ENCODE measurements at places on chromosomes 16 and 17.

DNA sequence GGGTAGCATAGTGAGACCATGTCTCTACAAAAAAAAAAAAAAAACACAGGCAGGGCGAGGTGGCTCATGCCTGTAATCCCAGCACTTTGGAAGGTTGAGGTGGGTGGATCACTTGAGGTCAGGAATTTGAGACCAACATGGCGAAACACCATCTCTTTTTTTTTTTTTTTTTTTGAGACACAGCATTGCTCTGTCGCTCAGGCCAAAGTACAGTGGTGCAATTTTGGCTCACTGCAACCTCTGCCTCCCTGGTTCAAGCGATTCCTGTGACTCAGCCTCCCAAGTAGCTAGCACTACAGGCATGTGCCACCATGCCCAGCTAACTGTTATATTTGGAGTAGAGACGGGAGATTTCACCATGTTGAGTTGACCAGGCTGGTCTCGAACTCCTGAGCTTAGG is 5.1 kb downstream of the RAMP2 start:
- DNase-seq = no peak

GRCh38 chr17:30212750-30213149 is 22.7 kb downstream of the SLC6A4 start:
- DNase-seq = no peak

GRCh38 chr16:25192096-25192495 is 24.7 kb upstream of the AQP8 start:
- no peak for DNase-seq

DNA sequence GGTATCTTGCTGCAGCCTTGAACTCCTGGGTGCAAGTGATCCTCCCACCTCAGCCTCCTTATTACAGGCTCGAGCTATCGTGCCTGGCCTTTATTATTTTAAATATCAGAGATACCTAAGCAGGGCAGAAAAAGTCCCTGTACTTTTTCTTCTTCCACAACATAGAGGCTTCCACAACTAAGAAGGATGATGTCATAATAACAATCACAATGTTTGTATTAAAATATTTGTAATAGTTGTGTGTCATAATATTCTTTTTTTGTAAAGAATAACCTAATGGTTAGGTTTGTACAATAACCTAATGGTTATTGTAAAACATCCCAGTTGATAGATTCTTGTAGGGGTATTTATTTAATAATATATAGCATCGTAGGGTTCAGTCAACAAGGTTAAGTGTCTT is 26.7 kb upstream of the DUSP14 start:
- DNase-seq = no peak

- no peak for DNase-seq
These were observed 6.5 kb upstream of the RBFOX3 start for GRCh38 chr17:79617304-79617703.

DNA sequence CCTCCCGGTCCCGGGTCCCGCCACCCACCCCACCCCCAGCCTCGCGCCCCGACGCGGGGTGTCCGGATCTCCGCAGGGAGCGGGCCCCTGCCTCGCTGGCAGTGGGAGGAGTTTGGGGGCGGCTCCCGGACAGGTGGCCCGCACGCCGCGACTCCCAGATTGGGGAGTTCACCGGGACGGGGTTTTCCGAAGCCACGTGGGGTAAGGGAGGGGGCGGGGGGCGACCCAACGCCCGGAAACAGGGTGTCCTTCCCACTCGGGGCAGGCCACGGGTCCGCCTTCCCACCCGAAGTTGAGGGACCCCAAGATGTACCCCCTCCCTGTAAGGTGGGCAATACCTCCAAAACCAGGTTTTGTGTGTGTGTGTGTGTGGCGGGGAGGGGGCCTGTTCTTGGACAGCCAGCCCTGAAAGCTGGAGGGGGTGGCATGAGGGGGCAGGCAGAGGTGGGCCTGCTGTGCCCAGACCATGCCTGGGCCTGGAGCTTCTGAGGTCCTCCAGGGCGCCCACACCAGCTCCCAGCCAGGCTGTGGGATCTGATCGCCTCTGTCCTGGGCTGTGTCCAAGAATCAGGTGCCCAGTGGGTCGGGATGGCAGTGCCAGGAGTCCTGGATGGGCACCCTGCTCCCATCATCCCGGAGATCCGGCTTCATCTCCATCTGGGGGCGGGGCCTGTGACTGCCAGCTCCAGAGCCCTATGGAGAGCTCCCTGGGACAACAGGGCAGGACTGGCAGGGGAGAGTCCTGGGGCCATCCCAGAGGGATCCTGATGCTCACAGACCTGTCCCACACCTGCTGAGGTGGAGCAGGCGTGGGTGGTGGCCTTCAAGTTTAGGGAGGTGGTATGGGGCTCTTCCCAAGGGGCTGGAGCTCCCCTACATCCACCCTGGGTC is 767 bp downstream of the SYNGR2 start:
- peak; percentile 65 for DNase-seq

- DNase-seq = no peak
These were observed 146.0 kb downstream of the FTO start for GRCh38 chr16:53849994-53850393.

DNA sequence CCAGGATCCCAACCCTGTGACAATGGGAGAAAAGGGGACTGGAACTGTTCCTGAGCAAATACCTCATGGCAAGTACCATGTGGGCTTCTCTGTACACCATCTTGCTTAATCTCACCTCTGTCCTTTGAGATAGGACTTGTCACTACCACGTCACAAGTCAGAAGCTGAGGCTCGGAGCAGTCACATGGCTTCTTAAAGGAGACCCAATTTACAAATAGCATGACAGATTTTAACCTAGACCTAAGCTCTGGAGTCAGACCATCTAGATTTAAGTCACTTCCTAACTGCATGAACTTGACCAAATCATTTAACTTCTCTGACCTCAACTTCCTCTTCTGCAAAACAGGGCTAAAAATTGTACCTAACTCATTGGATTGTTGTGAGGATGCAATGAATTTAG is 36.0 kb upstream of the CCL1 start:
- DNase-seq = no peak

DNA sequence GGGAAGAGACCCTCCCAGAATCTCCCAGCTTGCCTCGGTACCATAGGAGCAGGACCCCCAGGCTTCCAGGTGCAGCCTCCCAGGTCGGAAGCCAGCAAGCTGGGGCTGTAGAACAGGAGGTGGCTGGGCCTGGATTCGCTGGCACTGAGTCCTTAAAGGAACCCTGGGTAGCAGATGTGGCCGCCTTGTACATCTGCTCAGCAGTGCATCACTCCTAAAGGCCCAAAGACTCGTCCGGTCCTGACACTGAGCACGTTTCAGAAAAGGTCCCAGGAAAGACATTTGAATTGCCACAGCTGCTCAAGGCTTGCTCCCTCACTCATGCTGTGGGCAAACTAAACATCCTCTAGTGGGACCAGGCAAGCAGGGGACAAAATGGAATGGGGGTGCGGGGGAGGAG is 172.8 kb downstream of the RAB11FIP4 start:
- DNase-seq = no peak

DNA sequence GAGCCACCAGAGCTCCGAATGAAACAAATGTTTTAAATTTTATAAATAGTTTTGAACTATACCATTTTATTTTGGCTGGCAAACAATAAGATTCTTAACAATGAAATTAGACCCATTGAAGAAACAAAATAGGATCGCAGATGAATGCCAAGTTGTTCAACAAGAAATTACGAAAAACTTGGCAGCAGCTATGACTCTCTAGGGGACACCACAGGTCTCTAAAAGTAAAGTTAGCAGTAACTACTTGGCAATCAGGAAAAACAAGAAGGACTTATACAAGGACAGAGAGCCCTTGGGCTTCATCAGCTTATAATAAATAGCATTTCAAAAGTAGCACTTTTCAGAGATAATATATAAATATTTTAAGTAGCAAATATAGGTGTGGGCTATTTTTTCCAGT is 603.8 kb upstream of the PSMD7 start:
- DNase-seq = no peak

GRCh38 chr16:55861288-55861687 is 13.9 kb downstream of the CES5A start:
- DNase-seq = no peak

DNA sequence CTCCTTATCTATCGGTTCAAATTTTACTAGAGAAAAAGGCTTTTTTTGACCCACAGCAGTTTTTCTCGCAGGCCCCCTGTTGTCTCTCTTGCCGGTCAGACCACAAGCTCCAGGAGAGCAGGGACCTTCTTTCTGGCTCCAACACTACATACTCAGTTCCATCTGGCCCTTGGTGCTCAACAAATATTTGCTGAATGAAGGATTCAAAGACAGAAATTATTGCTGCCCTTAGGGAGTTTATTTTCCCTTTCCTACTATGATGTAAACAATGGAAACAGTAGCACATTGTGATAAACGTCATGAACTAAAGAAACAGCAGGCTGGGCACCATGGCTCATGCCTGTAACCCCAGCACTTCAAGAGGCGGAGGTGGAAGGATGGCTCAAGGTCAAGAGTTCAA is 59.0 kb upstream of the ATP2A3 start:
- no peak for DNase-seq

GRCh38 chr16:84449156-84450140 is 55.0 kb downstream of the MEAK7 start:
- DNase-seq = peak; percentile 97

- DNase-seq = no peak
These were observed 4.6 kb upstream of the ATP2A1 start for GRCh38 chr16:28873543-28874201.

DNA sequence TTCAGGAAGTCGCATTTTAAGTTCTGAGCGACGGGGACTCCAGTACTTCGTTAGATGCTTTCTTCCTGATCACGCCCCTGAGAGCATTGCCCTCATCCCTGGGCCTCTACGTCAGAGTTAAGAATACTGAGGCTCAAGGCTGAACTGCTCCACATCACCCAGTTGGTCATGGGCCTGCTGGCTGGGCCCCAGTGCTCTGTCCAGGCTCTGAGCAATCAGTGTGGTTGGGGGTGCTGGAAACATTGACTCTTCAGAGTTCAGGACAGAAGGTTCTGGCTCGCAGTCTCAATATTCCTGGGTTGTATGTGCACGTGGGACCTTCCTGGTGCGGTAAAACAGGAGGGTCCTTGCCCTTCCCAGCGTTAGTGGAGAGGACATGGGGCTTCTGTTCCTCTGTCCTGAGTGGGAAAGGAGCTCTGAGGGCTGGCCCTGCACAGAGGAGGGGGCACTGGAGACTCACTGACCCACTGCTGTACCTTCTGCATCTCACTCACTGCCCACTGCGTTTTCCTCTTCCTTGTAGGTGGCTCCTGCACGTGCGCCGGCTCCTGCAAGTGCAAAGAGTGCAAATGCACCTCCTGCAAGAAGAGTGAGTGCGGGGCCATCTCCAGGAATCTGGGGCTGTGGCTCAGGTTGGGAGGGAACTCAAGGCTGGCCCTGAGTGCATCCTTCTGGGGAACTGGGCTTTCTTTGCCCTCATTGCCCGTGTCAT is 518 bp downstream of the MT1E start:
- no peak for DNase-seq

DNA sequence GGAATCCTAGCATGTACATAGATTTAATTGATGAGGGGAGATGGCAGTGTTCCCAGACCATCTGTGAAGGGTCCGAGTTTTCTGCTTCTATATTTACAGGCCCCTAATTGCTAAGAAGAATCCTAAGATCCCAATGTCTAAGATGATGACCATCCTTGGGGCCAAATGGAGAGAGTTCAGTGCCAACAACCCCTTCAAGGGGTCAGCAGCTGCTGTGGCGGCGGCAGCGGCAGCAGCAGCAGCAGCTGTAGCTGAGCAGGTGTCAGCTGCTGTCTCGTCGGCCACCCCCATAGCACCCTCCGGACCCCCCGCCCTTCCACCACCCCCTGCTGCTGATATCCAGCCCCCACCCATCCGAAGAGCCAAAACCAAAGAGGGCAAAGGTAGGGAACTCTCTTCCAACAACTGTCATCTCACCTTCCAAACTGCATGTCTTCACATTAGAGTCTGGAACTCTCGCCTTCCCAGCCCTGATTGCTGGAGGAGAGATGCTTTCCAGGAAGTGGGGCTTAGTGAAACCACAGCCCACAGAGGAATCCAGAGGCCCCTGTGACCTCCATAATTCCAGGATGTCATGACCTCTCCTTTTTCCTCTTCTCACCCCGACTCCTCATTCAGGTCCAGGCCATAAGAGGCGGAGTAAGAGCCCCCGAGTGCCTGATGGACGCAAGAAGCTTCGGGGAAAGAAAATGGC is 4.7 kb downstream of the CHD3 start:
- no peak for DNase-seq

- peak; percentile 63 for DNase-seq
These were observed 2.0 kb downstream of the CBX4 start for GRCh38 chr17:79836972-79837887.

- DNase-seq = no peak
These were observed 2.1 kb upstream of the GSDMB start for GRCh38 chr17:39920218-39921210.

DNA sequence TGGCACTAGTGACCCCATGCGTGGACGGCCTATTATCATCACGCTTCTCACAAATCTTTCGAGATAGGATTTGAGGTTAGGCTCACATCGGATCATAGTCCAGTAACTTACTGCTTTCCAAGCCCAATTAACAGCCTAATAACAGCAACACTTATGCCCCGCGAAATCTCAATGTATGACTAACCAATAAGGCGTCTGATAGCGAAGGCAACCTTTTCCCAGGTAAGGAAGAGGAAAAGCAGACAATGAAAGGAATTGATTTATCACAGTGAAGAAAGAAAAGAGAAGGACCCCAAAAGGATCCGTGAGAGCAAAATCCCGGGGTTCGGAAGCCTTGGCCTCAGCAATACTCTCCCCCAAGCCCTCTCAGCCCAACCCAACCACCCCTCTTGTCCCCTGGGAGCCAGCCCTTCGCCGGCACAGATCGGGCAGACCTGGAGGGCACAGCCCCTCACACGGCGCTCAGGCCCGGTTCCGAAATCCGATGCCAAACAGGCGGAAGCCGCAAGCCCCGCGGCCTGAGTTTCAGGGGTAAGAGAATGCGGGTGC is 534 bp downstream of the GPATCH8 start:
- DNase-seq = no peak

DNA sequence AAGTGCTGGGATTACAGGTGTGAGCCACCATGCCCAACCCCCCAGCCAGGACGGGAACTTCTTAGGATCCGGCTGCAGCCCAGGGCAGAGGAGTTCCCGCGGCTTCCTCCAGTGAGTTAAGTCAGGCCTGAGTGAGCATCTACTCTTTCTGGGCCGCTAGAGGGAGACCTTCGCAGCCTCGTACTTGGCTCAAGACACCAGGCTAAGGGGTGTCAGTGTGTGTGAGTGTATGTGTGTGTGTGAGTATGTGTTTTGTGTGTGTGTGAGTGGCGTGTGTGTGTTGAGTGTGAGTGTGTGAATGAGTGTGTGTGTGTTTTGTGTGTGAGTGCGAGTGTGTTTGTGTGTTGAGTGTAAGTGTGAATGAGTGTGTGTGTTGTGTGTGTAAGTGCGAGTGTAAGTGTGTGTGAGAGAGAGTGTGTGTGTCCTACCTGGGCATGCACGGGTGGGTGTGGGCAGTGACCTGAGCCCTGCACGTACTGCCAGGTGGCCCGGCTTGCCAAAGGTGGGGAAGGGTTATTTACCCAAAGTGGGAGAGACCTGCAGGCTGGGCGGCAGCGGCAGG is 58.5 kb downstream of the TMEM235 start:
- peak; percentile 46 for DNase-seq

All from NCI-H510A (cell line).